Fibroblast of lung (primary cell): ENCODE measurements at places on chromosomes 11 and 22.
A peak's percentile ranks its signal among the peaks of the same experiment; 100 is the strongest.

- no peak for DNase-seq
Measured at GRCh38 chr11:14259186-14259784, 99.7 kb downstream of the RRAS2 start.

GRCh38 chr22:36763576-36763975, 12.3 kb downstream of the IFT27 start:
- DNase-seq, result no peak

DNA sequence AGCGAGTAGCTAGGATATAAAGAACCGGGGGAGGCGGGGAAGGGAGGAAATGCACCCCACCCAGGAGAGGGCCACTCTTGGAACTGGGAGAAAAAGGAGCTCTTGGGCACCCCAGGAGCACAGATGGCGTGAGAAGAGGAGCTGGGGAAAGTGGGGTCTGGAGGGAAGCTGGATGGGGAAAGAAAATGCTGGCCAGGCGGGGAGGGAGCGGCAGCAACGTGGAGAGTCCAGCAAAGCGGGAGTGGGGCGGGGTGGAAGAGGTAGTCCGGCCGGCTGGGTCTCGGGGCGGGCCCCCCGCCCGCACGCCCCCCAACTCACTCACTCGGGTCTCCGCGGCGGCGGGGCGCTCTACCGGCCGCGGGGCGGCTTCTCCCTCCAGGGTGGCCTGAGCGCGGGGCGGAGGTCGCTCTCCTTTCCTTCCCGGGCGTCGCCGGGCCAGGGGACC, 522 bp downstream of the TOB2 start:
- no peak for DNase-seq

- DNase-seq, result no peak
Measured at GRCh38 chr22:35681454-35682052, 33.3 kb downstream of the APOL6 start.

- no peak for DNase-seq
Measured at GRCh38 chr11:2696455-2696854, 3.3 kb downstream of the KCNQ1OT1 start.

GRCh38 chr11:73750228-73750627, 10.6 kb downstream of the RAB6A start:
- no peak for DNase-seq

DNA sequence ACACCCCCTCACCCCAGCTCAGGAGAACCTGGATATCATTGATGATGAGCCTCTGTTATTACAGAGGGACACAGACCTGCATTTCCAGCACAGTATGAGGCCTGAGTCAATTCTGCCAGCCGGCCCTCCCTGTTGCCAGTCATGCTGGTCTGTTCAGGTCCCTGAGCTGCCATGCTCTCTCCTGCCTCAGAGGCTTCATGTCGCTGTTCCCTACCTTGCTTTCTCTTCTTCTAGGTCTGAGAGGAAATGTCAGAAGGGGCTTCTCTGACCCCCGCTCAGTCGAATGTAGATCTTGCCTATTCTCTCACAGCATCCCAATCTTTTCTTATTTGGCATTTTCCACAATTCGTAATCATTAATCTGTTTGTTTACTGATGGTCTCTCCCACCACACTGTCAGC, 21.8 kb upstream of the ABCC8 start:
- DNase-seq, result no peak

DNA sequence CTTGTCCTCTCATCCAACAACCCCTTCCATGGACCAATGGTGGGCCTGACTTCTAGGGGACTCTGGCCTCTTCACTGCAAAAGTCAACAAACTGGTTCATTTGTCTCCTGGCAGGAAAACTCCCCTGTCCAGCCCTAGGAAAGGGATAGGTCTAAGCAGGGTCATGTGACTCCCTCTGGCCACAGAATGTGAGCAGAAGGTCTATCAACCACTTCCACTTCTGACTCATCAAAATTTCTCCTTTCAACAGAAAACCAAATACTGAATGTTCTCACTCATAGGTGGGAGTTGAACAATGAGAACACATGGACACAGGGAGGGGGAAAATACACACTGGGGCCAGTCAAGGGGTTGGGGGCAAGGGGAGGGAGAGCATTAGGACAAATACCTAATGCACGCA, 1.3 kb upstream of the ISX start:
- no peak for DNase-seq

DNA sequence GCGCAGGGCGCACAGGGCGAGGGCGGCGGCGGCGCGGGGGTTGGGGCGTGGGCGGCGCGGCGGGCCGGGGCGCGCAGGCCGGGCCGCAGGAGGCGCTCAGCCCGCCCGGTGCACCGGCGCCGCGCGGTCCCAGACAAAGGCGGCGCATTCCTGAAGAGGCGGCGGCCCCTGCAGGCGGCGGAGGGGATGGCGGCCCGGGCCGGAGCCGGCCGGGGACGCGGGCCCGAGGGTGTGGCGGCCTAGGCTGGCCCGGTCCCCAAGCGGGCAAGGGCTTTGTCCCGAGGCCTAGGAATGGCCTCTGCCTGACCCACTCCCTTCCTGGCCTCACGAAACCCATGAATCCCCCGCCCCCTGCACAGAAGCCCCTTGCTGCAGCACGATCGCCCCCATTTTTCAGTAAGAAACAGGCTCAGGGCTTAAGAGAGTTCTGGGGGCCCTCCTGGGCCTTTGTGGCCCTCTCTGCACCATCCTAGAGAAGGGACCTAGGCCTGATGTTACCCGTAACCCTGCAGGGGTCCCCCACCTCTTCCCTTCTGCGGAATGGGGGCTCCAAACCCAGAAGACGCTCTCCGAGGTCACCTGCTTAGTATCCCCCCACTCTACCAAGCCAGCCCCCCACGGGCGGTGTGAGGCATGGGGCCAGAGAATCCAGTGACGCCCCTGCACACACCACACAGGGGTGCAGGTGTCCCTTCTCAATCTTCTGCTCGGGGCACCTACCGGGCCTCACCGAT, at the start of gene RTN4R:
Gene RTN4R, minus strand, starts transcription at position 40 of the 734 bp plus-strand sequence. CDS start 226 bp downstream, outside the sequence.
- DNase-seq, result peak; percentile 26

DNA sequence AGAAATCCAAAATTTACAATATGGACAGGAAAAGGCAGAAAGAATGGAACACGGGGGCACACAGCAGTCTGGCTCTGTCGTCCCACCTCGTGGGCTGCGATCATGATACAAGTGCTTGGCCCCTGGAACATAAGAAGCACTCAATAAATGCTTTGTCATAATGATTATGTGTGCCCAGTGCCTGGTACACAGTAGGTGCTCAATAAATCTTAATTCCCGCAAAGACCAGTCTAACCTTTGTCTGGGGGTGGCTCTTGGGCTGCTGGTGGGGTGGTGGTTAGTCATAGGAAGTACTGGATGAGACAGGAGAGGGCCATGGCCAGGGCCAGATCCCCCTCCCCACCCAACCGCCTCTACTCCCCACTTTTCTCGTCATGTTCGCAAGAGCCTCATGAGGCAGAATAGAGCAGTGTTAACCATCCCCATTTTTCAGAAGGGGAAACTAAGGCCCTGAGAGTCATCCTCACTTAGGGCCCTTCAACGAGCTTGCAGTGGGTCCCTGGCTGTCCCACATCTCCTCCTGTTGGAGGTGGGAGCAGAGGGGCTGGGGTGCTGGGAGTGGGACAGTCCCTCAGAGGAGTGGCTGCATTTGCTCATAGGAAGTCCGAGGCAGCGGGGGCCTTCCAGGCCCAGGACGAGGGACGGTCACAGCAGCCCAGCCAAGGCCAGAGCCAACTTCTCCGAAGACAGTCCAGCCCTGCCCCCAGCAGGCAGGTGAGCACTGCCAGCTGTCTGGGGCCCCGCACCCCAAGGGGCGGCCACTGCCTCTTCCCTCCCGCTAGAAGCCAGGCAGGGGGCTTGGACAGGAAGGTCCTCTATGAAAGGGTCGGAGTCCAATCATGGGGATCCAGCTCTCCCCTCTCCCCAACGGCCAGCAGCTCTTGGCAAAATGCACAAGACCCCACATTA, 36.1 kb downstream of the TRIOBP start:
- no peak for DNase-seq

- no peak for DNase-seq
Measured at GRCh38 chr11:106470230-106470629, 392.8 kb downstream of the AASDHPPT start.

- DNase-seq, result no peak
Measured at GRCh38 chr11:115362997-115363396, 141.2 kb downstream of the CADM1 start.

GRCh38 chr11:47280860-47281259, 10.9 kb downstream of the MADD start:
- DNase-seq, result no peak

DNA sequence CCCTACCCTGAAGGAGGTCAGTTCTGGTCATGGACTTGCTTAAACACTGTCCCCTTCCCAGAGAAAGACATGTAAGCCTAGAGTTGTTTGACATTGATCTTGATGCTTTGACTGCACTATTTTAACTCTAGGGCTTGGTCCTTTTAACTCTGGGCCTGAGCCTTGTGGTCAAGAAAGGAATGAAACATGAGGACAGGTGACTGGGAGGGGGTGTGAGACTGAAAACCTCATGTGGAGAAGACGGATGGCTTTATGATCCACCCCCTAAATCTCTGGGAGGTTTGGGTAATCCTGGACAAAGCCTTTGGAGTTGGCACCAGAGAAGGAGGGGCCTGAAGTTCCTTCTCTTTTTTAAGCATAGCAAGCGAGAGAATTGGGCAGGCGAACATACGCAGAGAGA, 17.5 kb downstream of the CHRDL2 start:
- DNase-seq, result no peak

GRCh38 chr11:67654225-67654624, 3.7 kb upstream of the ACY3 start:
- no peak for DNase-seq

GRCh38 chr11:27194976-27195375, 154.4 kb downstream of the BBOX1 start:
- DNase-seq, result no peak

DNA sequence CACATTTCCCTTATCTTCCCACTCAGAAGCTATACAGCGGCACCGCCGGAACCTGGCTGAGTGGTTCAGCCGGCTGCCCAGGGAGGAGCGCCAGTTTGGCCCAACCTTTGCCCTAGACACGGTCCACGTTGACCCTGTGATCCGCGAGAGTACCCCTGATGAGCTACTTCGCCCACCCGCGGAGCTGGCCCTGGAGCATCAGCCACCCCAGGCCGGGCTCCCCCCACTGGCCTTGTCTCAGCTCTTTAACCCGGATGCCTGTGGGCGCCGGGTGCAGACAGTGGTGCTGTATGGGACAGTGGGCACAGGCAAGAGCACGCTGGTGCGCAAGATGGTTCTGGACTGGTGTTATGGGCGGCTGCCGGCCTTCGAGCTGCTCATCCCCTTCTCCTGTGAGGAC, 4.9 kb downstream of the NLRX1 start:
- DNase-seq, result no peak
